Cerebellar cortex (tissue), 1 donor: ENCODE measurements at places on chromosomes 6 and 20.

DNA sequence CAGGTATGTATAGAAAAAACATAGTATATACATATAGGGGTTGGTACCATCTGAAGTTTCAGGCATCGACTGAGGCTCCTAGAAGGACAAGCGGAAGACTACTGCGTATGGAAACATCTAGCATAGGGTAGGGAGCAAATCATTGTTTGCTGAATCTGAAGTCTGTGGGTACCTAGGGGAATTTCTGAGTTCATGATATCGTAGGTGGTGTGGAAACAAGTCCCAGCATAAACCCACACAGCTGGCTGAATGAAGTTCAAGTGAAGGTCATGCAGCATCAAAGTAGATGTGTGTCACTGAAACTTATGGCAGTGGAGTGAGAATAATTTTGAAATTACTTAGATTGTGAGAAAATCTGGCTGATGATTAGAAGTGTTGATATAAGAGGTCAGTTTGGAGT is 39.4 kb downstream of the MAP7 start:
- no peak for DNase-seq

- no peak for DNase-seq
Measured at GRCh38 chr6:128070406-128070805, 169.5 kb upstream of the THEMIS start.

DNA sequence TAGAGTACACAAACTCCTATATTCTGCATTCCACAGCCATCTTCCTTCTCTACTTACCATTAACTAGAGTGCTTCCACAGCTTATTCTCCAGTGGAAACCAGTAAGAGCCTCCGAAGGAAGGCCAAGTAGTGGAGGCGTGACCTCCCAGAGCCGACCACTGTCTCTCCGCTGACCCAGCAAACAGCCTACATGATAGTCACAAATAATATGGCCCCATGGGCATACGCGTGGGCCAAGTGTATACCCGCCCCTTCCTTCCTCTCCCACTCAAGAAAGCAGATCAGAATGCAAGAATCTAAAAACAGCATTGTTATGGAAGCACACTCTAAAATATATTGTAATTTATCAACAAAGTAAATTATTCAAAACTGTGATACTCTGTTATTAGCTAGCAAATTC is 526.6 kb upstream of the JARID2 start:
- DNase-seq = no peak

DNA sequence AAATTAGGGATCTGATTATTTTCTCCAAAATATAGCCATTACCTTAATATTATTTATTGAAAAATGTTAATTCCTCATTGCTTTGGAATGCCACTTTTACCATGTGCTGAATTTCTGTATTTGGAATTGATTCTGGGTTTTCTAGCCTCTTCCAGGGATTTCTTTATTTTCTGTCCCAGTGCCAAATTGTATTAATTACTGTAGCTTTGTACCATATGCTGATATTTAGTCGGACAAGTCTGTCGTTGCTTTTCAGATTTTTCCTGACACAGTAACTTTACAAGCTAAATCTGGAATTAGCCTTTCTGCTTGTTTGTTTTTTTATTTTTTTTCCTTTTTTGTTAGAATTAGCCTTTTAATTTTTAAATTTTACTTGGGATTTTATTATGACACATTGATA is 10.9 kb upstream of the TMEM14B start:
- DNase-seq = peak; percentile 57

DNA sequence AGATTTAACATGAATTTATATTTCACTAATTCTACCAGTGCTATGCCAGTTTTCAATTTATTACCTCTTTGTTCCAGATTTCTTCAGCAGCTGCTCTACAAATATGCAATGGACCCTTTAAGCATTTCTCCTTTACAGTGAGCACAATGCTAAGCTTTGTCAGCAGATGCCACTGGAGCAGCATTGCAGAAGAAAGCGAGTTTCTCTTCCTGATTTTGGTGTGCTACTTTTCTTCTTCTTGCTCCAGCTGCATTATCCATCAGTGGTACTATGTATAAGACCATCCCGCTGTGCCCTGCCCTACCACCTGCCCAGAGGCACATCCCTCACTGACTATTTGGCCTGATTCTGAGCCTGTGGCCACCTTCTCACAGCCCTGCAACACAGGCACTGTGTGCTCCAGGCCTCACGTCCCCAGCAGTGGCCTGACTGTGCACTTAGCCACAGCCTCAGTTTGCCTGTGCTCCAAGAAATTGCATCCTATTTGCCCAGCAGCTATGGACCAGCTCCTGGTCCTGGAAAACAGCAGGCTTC is 84.1 kb downstream of the TNFAIP3 start:
- no peak for DNase-seq

DNA sequence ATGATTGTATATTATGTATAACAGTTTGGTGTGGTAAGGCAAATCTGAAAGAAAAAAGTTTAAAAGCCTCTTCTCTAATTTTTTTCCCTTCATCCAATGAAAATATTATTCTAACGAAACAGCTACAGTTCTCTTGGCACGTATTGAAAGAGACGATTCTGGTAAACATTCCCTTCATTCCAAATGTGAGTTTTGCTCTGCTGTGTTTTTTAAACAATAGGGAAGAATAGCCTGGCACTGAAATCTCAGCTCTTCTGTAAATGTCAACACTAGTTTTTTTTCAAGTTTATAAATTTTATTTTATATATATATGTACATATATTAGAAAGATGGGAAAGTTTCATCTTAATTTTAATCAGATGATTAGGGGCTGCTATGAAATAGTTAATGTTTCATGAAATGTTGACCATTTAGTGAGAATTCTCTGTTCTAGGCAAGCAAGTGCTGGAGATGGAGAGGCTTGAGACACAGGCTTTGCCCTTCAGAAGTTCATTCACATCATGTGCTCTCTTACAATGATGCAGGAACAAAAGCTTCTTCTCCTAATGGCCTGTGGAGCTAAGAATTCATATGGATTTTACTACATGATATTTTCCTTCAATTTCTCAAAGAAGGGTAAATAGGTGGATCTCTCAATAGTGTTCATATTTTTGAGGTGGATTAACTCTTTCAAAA is 4.1 kb downstream of the PAQR8 start:
- no peak for DNase-seq
